ENCODE measurements at places on chromosomes 12 and 14.

DNA sequence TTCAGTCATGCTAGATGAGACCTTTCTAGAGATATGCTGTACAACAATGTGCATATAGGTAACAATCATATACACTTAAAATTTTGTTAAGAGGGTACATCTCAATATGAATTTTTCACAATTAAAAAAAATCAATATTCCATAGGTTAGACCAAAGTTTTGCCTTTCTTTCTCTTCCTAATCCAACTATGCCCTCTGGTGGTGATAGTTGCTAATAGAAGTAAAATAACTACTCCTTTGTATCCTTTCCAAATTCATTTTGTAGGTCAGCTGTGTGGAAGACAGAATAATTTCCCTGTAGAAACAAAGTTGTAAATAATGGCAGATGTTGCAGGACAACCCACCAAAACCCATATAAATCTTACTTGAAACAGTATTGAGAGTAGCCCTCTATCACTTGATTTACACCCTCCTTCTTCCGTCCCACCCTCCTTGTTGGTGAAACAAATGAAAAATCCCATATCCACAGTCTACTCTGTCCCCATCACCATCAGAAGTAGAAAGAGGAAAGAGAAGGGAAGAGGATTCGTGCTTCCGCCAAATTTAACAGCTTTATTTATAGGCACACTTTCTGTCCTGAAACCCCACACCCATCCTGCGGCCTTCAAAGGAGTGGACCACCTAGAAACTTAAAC lies 34.2 kb upstream of the KICS2 start:
- no peak for DNase-seq

DNA sequence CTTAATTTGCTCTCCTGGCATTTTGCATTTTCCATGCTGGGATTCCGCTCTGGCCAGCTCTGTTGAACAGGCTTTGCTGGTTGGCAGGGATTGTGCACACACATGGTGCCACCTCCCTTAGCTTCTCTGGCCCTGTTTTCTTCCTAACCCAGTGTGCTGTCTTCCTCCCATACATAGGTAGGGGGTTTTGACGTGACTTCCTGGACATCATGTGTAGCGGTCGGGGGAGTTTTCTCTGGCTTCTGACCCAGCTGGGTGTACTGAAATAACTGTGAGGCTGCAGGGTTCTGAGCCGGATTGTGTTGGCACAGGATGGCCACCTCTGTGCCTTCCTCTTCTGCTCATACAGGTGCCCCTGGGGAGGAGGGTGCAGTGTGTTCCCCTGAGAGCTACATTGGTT lies 25.7 kb downstream of the C14orf132 start:
- DNase-seq, result no peak

GRCh38 chr14:55897031-55897430 lies 221.2 kb upstream of the PELI2 start:
- DNase-seq, result no peak

- no peak for DNase-seq
Measured at GRCh38 chr12:76692846-76693245, 71.1 kb upstream of the ZDHHC17 start.

GRCh38 chr12:101923045-101923718 lies 45.8 kb downstream of the DRAM1 start:
- DNase-seq, result no peak

DNA sequence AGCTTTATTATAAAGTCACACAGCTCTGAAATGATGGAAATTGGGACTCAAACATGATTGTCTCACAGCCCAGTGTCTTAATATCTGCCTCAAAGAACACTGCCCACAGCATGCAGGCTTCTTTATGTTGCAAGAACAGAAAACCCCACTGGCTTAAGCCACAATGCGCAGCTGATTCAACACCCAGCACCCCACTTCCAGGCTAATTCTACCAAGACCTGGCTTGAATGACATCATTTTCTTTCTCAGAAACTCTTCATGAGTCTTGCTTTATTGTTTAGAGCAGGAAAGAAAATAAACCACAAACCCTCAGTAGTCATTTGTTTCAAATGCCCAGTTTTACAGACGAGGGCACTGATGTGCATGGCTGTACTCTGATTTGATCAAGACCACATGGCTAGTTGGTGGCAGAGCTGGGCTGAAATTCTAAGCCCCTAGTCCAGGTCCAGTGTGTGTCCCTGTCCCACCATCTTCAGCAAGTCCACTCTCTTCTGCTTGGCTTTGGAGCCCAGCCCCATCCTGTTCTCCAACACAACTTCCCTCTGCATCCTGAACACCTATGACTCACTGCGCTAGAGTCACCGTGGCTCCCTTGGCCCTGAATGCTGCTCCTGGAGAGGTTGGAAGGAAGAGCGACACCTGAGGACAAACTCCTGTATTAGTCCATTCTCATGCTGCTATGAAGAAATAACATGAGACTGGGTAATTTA lies 50.3 kb upstream of the SRSF5 start:
- DNase-seq, result no peak

All from right cardiac atrium (tissue), 5 donors.